A549 treated with RU486 at 1 μM for 4 hours (cell line): ENCODE measurements at places on chromosomes 1 and 21. TPM values are rescaled to one million over a fixed set of nuclear protein-coding genes. Genes with fewer than 3 reads are reported as not detected.

ATF6 gene
- total RNA-seq: 12.0 to 13.4 TPM (median 12.6 TPM) in 5 replicates

KRTAP11-1 gene
- not detected in 5 replicates for total RNA-seq

RUNX3 gene
- 4.8 to 8.2 TPM (median 6.8 TPM) in 5 replicates for total RNA-seq

PLEKHM2 gene
- 20.5 to 30.5 TPM (median 26.1 TPM) in 5 replicates for total RNA-seq

CD101 gene
- total RNA-seq: 0.13 to 0.43 TPM (median 0.24 TPM) in 5 replicates

ZNF496 gene
- 15.4 to 19.3 TPM (median 17.7 TPM) in 5 replicates for total RNA-seq

AGO1 gene
- total RNA-seq: 3.2 to 4.9 TPM (median 3.9 TPM) in 5 replicates

NENF gene
- 94.8 to 148 TPM (median 143 TPM) in 5 replicates for total RNA-seq

SMIM1 gene
- 1.1 to 2.1 TPM (median 1.4 TPM) in 4 of 5 replicates, not detected in the other for total RNA-seq

CDK18 gene
- total RNA-seq: 0.70 to 1.3 TPM (median 0.90 TPM) in 5 replicates

PSRC1 gene
- 17.3 to 26.9 TPM (median 24.6 TPM) in 5 replicates for total RNA-seq

CFHR2 gene
- not detected in 5 replicates for total RNA-seq

MRPS6 gene
- total RNA-seq: 40.3 to 51.2 TPM (median 44.6 TPM) in 5 replicates

SLC2A5 gene
- 0.06 to 0.31 TPM (median 0.09 TPM) in 5 replicates for total RNA-seq

FAM78B gene
- total RNA-seq: 0.08 to 0.33 TPM (median 0.26 TPM) in 5 replicates

FCGR2B gene
- not detected in 5 replicates for total RNA-seq

TMEM240 gene
- 0.22 to 0.52 TPM (median 0.36 TPM) in 5 replicates for total RNA-seq

NUF2 gene
- total RNA-seq: 14.4 to 31.5 TPM (median 28.8 TPM) in 5 replicates

ZNF648 gene
- total RNA-seq: not detected in 5 replicates

NR1I3 gene
- not detected in 5 replicates for total RNA-seq

TCP10L gene
- 0.35 to 1.2 TPM (median 0.70 TPM) in 5 replicates for total RNA-seq

EDARADD gene
- total RNA-seq: 3.0 to 4.3 TPM (median 3.4 TPM) in 5 replicates

ZBTB8A gene
- total RNA-seq: 2.2 to 4.5 TPM (median 3.5 TPM) in 5 replicates

KRTAP19-8 gene
- not detected in 5 replicates for total RNA-seq

C1orf87 gene
- total RNA-seq: not detected in 5 replicates

KISS1 gene
- 1.1 TPM in 1 of 5 replicates, not detected in the others for total RNA-seq

TAL1 gene
- 0.03 TPM in 1 of 5 replicates, not detected in the others for total RNA-seq
